ENCODE measurements at places on chromosomes 3 and 15. TPM values are rescaled to one million over a fixed set of nuclear protein-coding genes. Genes with fewer than 3 reads are reported as not detected.

The MYL3 gene
- total RNA-seq = not detected

DNA sequence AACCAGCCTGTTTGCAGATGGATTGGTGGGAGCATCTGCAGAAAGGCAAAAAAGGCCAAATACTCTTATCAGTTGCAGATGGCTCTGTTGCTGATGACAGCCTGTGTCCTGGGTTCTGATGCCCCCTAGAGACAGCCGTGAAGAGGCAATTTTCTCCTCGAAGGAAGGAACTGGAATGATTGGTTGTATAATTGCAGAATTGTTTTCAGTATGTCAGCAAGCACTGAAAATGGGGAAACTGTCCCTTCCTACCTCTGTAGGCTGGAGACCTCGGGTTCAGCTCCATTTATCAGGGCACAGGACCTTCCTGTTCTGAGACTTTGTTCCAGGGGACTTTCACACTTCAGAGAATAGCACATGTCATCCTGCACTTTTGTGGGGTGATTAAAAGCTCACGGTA lies 103.0 kb downstream of the PGPEP1L start:
- DNase-seq = no peak

DNA sequence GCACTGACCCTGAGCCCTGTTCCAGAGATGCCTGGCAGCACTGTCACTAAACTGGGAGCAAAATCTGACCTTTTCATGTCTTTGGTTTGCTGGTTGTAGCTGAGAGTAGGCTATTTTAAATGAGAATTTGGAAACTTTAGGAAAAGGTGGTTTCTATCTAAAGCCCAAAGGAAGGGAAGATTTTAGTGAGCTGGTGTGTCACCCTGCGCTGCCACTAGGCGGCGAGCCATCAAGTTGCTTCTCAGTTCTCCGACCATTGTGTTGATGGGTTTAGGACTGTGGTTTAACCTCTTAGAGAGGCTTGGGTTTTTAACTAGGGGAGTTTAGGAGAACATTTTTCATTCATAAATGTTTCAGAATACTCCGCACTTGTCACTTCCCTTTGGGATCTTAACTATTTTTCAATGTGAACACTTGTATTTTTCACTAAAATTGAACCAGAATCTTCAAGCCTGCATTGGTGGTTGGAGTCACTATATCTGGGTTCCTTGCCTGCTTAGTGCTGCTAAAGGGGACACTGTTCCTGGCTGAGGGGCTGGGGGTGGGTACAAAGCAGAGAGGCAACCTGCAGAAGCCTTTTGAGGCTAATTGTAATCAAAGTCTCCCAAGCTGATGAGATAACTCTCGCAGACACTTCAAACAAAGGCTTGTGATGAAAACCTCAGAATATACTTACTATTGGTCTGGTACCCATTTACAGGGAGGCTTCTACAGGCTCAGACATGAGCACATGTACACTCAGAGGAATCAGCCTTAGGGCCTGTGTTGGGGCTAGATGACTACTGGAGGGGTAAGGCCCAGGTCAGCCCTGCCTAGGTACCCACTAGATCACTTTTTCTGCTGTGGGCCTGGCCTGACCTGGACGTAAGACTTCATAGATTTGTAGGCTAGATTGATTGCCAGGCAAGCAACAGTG lies 16.8 kb downstream of the EXOSC7 start:
- no peak for DNase-seq

DNA sequence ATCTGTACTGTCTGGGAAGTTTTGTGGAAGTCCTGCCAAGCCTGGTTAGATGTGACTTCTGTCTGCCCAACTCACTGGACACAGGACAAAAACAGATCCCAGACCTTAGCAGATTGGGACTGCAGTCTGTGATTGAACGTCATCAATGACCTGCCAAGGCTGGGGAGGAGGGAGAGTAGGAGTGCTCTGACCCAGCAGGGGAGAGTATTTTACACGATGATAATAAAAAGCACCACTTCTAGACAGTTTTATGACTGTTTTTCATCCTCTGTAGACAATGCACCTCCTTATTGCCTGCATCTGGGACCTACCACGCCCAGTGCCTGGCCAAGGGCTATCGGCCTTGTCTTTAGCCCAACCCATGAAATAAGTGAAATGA lies 102.3 kb upstream of the NR2E3 start:
- DNase-seq = no peak

GRCh38 chr15:68734881-68735280 lies 85.8 kb downstream of the ANP32A start:
- DNase-seq = no peak

- no peak for DNase-seq
Measured at GRCh38 chr3:55489798-55490132, 2.7 kb upstream of the WNT5A start.
